ENCODE measurements at places on chromosomes 3 and 15. TPM values are rescaled to one million over a fixed set of nuclear protein-coding genes. Genes with fewer than 3 reads are reported as not detected.

SYNPR gene
- total RNA-seq: 0.52 TPM

CCR8 gene
- total RNA-seq: not detected

C3orf20 gene
- not detected for total RNA-seq

KCTD6 gene
- 13.0 TPM for total RNA-seq

COLQ gene
- 5.3 TPM for total RNA-seq

DPPA4 gene
- total RNA-seq: not detected

GRIP2 gene
- total RNA-seq: 0.99 TPM

ARPP21 gene
- not detected for total RNA-seq

ALDH1A2 gene
- total RNA-seq: 1.6 TPM

KAT2B gene
- total RNA-seq: 14.5 TPM

ZNF592 gene
- total RNA-seq: 14.3 TPM

IMPG2 gene
- 0.33 TPM for total RNA-seq

- no peak for DNase-seq
Observed at GRCh38 chr3:116815321-116815720, 105.7 kb downstream of the TUSC7 start.

DNA sequence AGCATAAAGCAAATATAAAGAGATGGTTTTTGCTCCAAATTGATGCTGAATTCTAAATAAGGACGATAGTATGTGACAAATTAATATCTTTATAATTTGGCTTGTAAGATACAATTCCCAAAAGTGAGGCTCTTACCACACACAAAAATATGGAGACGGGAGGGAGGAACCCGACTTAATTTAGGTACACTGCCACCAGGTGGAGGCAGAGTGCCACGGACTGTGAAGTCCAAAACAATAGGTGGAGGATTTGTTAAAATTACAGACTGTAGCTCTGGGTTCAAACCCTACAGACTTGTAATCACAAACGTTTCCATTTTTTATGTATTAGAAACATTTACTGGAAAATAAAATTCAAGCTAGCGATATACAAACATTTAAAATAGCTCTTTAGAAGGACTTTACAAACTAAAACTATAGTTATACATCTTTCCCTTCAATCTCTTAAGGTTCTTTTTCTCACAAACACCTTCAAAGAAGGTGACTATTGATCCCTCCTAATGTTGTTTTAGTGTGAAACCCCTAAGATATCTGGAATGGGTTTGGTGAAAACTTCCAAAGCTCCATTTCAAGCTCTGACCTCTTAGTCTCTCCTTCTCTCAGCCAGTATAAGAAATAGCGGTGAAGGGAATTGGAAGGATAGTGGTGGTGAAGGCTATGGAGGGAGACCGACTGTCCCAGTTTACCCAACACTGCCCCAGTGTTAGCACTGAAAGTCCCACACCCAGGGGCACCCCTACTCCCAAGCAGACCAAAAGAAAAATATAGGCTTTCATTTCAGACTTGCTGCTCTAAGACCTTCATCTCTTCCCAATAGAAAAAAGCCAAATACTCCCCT is 89.7 kb downstream of the AQP9 start:
- peak; percentile 68 for DNase-seq

- no peak for DNase-seq
Observed at GRCh38 chr15:89368566-89369223, 34.1 kb upstream of the POLG start.

DNA sequence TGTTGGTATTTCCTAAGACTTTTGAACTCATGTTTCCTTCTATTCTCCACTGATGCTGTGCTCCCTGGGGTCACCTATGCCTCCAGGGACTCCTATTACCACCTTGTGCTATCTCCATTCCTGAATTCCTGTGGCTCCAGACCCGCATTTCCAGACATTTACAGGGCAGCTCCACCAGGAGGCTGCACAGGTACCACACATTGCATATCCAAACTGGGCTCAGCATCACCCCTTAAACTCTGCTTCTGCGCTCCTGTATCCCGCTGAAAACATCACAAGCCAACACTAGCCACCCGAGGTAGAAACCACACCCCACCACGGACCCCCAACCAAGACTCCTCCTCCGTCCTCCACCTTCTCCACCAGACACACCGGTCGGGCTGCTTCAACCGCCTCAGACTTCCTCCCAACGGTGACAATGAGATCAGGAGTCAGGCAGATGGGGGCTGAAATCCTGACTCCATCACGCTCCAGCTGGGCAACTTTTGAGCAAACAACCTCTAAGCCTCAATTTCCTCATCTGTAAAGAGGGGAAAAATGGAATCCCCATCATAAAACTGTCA is 10.4 kb downstream of the TNK2 start:
- DNase-seq: no peak

GRCh38 chr3:187798531-187799530 is 53.6 kb upstream of the BCL6 start:
- DNase-seq: no peak

GRCh38 chr3:14552717-14553116 is 12.6 kb upstream of the GRIP2 start:
- no peak for DNase-seq

DNA sequence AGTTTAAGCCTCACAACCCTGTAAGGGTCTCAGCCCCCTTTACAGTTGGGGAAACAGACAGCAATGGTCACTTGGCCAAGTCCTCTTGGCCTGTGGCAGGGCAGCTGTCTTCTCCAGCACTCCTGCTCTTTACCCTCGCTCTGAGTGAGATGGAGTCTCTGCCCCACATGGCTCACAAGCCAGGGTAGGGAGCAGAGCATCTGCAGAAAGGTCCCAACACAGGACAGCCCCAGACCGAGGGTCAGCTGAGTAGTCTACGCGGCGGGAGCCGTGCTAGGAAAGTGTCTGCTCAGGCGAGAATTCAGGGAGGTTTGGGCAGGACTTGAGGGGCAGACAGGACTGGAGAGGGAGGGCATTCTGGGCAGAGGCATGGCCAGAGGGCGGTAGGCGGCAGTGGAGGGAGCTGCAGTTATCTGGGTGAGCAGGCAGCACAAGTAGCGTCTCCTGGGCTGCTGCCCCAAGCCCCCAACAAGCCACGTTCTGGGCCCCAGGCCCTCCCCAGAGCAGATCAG is 18.3 kb upstream of the LAMP3 start:
- no peak for DNase-seq

DNA sequence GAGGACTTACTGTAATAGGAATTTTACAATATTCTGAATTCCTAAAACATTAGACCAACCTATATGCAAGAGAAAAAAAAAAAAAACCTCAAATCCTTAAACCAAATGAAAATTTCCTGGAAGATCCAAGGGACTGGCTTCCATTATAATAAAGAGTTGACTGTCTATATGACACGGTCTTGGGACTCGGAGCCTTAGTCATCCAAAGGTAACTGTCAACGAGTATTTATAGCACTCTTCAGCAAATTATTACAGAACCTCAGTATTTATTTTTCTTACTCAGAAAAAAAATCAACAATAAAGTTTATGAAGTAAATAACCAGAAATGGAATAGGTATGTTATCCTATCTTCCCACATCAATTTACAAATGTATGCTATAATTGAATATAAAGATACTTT is 66.0 kb downstream of the TTBK2 start:
- DNase-seq: no peak

DNA sequence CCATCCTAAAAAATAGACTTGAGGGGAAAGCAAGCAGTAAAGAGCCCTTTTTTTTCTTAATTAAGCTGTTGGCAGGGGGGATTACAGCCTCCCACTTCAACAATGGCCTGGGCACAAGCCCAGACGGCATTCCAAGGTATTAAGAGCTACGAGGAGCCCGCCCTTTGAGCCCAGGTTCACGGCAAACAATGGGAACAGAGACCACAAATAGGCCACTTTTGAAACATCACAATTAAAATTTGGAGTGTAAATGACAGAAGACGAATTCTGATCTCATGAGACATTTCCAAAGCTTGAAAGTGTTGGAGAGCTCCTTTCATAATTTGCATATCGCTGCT is 8.9 kb downstream of the CHSY1 start:
- no peak for DNase-seq

GRCh38 chr15:94246016-94246415 is 14.7 kb downstream of the MCTP2 start:
- DNase-seq: no peak

DNA sequence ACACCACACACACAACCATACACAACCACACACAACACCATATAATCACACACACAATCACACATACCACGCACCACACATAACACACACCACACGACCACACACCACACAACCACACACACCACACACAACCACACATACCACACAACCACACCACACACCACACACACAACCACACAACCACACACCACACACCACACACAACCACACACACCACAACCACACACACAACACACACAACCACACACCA is 24.2 kb downstream of the CPN2 start:
- DNase-seq: no peak

GRCh38 chr15:52733696-52734255 is 54.6 kb upstream of the ATOSA start:
- DNase-seq: no peak

GRCh38 chr15:57849317-57849716 is 142.8 kb downstream of the POLR2M start:
- no peak for DNase-seq

DNA sequence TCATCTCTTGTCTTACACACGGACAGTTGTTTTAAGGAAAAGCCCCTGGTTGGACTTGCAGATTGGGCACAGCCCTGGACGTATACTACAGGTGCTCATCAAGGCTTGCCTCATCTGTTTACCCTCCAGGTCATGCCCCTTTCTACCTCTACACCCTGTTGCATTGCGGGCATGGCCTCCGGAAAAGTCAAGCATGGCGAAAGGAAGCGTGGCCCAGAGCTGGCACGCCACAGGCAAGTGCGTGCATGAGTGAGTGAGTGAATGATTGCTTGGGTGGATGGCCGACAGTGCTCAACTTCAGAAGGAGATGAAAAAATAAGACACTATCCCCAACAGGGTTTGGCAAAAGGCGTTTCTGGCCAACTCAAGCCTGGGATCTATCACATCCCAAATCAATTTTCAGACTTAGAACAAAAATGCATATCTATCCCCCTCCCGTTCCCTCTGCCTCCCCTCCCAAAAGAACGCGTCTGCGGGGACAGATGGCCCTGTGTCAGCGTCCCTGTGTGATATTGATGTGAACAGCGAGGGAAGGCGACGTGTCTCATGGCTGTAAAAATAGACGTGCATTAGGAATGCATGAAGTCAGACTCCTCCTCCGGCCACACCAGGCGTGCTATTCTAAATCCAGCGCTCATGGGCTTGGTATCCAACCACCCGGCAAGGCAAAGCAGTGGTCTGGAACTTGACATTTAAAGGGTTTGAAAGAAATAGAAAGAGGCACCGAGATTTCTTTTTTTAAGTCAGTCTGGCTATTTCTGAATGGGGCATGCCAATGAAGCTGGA is 96.0 kb downstream of the RPLP1 start:
- no peak for DNase-seq

- no peak for DNase-seq
Observed at GRCh38 chr3:126166009-126166408, 14.4 kb downstream of the ALDH1L1 start.

DNA sequence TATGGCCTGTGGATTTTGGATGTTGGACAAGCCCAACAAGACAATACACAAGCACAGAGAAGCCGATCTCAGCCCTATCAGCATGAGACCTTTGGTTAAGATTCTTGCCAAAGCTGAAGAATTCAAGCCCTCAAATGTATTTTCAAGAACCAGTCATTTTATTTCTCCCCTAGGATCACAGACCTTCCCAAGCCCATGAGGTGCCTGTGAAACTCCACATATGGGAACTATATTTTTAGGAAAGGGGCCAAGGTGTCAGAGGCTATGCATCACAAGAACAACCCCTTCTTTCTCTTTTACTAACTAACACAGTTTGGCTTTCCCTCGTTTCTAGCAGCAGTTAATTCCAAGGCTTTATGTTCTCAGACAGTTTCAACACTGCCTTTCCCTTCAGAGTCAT is 364.5 kb downstream of the MAGI1 start:
- no peak for DNase-seq

DNA sequence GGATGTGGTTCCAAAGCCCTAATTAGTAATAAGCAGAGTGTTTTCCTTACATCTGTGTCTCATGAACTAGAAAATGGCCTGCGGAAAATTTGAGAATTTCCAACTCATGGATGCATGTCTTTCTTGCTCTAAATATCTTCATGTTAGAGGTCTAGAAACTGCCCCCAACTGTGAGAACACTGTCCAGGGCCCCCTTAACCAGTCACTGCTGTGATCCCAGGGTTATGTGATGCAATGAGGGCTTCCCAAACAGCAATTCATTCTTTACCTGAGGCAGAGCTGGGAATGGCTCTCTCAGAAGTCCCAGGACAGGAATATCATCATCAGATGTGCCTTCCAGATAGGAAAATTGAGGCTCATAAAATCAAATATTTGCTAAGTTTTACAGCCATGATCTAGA is 8.2 kb downstream of the NPAP1 start:
- no peak for DNase-seq

DNA sequence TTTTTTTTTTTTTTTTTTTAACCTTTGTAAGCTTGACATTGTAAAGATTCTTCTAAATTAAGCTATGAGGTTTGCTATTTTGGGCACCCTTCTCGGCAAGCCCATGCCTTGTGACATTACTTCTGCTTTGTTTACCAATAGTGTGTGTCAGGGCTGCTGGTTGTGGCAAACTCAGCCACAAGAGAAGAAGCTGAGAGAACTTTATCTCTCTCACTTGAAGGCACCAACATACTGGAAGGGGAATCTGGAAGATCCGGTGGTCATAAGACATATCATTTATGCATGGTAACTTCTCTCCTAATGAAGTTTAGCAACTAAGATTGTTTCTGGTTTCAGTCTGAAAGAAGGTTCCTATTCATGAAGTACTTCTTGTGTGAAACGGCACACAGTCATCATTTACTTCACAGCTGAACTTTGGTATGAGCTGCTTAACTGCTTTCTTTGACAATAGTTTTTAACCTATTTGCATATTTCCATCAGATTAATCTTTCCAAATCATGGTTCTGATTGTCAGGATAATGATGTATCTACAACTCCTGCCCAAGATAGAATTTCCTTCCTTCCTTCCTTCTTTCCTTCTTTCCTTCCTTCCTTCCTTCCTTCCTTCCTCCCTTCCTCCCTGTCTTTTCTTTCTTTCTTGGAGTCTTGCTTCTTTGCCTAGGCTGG is 189.3 kb downstream of the NFKBIZ start:
- no peak for DNase-seq

DNA sequence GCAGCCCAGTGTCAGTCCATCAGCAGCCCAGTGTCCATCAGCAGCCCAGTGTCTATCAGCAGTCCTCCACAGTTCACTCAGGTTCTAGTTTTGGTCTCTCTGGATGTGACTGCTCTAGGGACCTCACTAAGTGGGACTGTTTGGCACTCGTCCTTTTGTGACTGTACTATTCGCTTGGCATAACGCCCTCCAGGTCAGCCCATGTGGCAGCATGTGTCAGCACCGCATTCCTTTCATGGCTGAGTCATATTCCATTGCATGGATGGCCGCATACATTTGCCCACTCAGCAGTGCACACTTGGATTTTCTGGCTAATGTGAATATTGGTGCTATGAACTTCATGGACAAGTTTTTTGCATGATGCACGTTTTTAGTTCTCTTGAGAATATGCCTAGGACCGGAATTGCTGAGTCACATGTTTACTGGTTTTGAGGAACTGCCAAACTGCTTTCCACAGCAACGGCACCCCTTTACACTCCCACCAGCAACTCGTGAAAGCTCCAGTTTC is 16.4 kb downstream of the CHST13 start:
- DNase-seq: peak; percentile 28

- DNase-seq: no peak
Observed at GRCh38 chr15:88649753-88650551, 11.1 kb downstream of the ISG20 start.

GRCh38 chr3:189139611-189139940 is 32.2 kb upstream of the TPRG1 start:
- DNase-seq: no peak

- DNase-seq: no peak
Observed at GRCh38 chr15:98160236-98160635, 199.7 kb downstream of the ARRDC4 start.

Measured in body of pancreas (tissue), 4 donors.